Tongue (tissue), 3 donors: ENCODE measurements at places on chromosomes 4 and X.

DNA sequence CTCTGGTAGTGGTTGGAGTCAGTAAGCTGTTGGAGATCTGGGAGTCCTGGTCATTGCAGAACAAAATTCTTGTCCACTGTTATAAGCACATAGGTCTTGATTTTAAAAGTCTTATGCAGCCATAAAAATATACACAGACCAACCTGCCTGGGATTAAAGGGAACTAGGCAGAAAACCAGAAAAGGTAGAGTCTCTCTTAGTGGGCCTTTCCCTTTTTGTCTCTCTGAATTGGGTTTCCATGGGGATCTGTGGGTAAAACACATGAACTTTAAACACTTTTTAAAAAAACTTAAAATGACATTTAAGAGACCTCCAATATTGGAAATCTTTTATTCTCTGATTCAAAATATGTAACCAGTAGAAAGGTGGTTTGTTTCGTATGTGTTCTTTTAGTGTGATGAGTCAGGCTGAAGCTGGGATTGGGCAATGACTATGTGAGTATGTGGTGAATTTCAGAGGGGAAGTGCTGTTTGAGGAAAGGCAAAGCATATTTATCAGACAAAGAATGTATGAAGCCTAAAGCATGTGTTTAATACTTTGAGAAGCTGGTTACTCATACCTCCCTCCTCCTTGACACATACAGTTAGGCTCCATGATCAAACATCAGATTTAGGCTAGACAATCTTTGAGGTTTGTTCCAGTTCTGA is 29.6 kb downstream of the SLC16A2 start:
- DNase-seq: no peak

DNA sequence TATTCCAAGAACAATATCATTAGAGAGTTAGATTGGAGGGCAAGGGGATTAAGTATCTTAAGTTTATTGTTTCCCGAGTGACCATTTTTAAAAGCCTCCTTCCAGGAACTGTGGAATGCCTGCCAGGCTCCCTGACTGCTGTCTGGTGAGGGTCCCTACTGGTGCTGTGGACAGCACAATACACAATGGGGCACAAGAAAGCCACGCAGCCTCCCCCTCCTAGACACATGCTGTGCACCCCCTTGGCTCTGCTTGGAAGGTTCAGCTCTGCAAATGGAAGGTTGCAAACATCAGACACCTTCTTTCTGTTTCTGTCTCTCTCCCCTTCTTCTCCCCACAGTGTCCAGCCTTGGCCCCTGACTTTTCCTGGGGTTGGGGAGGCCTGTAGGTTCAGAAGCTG is 153.2 kb downstream of the SHROOM3 start:
- DNase-seq: peak; percentile 17

- DNase-seq: no peak
Measured at GRCh38 chr4:163948920-163949455, 454.5 kb downstream of the TMA16 start.

GRCh38 chr4:34973650-34974312 is 1270.5 kb downstream of the ARAP2 start:
- DNase-seq: no peak

GRCh38 chr4:101348367-101348827 is 1.1 kb upstream of the PPP3CA start:
- no peak for DNase-seq

- no peak for DNase-seq
Measured at GRCh38 chr4:78829296-78829695, 53.1 kb downstream of the BMP2K start.

GRCh38 chr4:120716346-120716745 is 206.2 kb downstream of the PRDM5 start:
- DNase-seq: peak; percentile 30

GRCh38 chr4:839675-840443 is 13.9 kb upstream of the CPLX1 start:
- no peak for DNase-seq

GRCh38 chrX:29478336-29479069 is 736.9 kb upstream of the MAGEB2 start:
- DNase-seq: peak; percentile 8

DNA sequence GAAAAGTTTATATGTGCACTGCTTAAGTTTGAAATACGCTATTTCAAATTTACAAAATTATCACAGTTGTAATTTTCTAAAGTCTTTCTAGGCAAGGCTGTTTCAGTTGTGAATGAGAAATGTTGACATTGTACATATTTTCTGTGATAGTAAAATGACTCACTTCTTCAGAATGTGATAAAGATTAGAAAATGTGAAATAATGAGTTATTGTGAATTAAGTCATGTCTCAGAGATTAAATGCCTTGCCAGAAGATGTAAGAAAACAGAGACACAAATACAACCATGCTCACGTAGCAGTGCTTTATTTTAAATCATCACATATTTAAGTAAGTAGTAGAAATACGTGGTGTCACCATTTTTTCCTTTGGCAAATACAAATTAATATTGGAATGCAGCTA is 768 bp downstream of the CLCN4 start:
- no peak for DNase-seq

DNA sequence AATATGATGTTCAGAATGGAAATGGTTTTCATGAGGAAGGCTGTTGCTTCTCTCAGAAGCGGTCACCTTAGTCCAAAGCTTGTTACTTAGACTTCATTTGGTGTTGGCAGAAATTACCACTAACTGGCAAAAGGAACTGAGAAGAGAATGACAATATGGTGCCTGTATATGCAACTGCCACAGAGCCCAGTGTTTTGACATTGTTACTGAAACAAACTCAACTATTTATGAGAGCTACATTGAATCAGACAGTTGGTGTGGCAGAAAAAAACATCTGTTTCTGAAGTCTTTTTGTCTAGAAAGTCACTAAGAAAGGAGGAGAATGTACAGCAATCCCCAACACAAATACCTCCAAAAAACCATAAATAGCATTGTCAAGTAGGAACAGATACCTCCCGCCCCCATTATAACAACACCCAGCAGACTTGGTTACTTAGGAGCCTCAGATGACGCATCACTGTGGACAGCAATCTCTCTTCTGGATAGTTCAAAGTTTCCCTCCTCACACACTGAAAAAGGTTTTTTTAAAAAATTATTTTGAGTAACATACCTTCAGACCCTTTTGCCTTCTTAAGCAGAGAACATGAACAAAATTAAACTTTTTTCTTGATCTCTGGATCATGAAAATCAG is 92.2 kb downstream of the MAML3 start:
- no peak for DNase-seq

- no peak for DNase-seq
Measured at GRCh38 chrX:123927845-123928244, 33.7 kb upstream of the STAG2 start.

DNA sequence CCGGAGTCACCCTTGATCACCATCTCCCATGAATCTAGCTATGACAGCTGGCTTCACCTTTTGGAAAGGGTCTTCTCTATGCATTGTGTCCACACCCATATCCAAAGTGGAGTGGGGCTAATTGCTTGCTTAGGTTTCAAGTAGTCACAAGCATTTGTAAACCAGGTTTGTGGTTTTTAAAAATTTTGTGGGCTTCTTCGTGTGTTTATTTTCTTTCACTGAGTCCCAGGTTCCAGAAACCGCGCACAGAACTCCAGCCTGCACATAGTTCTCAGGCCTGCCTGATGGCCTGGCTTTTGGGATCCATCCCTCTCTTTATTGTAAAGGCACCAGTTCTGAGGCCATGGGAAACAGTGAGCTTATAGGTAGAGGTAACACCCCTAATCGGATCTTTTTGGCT is 70.2 kb upstream of the TLR3 start:
- no peak for DNase-seq

- DNase-seq: no peak
Measured at GRCh38 chrX:51215856-51216255, 116.8 kb upstream of the NUDT10 start.

DNA sequence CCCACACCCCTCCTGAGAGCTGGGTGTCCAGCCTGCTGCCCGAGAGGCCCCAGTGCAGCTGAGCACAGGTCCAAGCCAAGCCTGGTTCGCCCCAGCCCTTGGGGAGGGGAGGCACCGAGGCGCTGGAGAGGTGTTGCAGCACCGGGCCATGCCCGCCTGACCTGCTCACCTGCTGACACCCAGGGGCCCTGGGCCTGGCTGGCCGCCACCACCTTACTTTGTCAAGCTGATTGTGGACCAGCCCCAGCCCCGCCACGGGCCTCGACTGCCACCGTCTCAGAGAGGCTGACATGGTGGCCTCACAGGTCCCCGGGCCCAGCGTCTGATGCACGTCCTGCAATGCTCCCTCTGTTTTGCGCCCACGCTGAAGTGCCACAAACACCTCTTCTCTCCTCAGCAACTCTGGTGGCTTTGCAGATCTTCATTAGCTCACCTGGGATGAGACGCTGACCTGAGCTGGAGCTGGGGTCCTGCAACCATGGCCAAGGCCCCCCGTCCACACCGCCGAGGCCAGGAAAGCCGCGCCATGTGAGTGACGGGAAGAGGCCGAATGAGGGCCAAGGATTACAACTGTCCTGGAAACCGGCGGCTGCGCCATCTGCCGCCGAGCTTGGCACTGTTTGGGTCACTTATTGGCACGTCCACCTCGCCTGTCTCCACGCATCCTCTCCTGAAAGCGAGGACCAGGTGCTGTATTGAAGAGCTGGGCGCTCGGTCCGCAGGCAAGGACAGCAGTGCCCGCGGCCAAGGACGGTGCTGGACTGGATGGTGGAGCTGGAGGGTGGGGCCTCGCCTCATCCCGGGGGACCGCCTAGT is 7.6 kb downstream of the CPLX1 start:
- no peak for DNase-seq

DNA sequence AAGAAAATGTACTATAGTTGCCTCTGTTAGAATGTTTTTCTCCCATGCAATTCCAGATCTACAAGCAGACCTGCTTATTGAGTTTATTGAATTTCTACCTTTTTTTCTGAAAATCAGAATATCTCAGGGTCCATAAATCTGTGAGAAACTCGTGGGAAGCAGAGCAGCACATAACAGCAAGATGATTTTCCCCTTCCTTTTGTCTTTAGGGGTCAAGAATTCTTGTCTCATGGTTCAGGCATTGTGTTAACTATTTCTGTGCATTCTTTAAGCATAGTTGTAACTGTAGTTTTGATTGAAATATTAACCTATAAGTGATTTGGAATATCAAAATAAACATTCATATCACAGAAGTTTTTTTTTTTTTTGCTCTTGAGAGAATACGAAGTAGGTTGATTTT is 11.4 kb downstream of the EDNRA start:
- DNase-seq: no peak

- peak; percentile 42 for DNase-seq
Measured at GRCh38 chr4:77052352-77052751, 23.4 kb downstream of the CCNI start.

DNA sequence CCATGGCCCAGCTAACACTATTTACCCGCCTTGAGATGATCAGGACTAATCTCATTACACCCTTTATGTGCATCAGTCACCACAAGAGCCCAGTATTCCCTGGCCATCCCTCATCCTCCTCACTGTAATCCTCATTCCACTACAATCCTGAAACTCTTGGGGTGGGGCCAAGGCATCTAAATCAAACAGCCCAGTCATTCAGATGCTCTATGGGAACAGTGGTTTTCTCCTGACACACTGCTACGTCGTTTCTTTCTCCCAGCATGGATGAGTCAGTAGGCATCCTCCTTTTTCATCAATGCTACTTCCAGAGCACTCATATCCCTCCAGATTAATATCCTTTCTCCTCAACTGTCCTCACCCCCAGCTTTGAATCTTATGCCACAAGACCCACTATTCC is 5.6 kb downstream of the SDAD1 start:
- DNase-seq: no peak

- no peak for DNase-seq
Measured at GRCh38 chr4:87442889-87443288, 20.5 kb downstream of the NUDT9 start.

DNA sequence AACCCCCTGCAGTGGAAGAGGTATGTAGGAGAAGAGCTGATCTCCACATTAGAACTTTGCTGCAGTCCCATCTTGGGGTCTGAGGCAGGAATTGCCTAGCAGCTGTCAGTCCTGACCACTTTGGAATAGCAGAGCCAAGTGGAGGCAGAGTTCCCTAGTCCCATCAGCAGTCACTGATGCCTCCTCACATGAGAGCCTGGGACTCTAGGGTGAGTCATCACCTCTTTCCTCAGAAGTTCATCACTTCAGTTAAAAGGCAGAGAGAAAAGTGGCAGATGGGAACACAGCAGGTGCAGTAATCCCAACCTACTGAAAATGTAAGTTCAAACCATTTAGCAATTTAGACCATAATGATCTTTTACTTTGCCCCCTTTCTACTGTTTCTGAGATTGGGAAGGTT is 73.9 kb upstream of the MED14 start:
- DNase-seq: no peak

DNA sequence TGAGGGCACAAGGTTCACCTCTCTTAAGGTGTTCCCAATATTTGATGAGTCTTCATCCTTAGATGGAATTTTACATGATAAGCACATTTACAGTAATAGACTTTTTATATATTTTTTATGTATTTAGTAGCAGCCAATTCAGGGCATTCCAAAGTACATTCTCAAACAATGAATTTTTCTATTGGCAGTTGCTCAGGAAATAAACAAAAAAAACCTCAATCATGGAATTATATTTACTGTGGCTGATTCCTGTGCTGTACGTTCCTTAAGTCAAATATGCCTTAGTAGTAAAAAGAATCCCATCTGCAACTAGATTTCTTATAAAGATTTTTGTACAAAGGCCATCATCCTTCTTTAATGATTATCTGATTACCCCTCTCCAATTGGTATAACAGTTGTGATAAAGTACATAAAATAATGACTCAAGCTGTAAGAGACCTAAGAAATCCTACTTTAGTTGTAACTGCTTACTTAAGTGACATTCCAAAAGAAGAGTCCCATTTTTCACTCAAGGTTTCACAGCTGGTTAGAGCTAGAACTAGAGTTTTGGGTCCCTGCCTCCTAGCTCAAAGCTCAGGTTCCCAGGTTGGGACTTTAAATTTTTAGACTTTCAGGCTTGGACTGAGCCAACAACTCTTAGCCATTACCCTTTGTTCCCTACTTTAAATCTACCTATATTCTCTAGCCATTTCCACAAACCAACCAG is 152.7 kb downstream of the FHIP1A start:
- no peak for DNase-seq

DNA sequence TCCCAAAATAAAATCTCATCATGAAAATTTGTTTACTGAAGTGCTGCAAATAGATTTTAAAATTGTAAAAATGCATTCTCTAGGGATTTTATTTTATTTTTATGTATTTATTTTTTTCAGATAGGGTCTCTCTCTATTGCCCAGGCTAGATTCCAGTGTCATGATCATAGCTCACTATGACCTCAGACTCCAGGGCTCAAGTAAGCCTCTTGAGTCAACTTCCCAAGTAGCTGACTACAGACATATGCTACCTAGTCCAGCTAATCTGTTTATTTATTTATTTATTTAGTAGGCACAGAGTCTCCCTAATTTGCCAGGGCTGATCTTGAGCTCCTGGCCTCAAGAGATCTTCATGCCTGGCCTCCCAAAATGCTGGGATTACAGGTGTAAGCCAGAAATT is 317.7 kb upstream of the ANXA10 start:
- DNase-seq: no peak
